NCI-H1417 treated with DMSO at 0.1 percent for 48 hours (cell line): ENCODE measurements at places on chromosomes 11 and 22.

GRCh38 chr11:58222721-58223120 is 6.0 kb downstream of the OR10Q1 start:
- no peak for DNase-seq

DNA sequence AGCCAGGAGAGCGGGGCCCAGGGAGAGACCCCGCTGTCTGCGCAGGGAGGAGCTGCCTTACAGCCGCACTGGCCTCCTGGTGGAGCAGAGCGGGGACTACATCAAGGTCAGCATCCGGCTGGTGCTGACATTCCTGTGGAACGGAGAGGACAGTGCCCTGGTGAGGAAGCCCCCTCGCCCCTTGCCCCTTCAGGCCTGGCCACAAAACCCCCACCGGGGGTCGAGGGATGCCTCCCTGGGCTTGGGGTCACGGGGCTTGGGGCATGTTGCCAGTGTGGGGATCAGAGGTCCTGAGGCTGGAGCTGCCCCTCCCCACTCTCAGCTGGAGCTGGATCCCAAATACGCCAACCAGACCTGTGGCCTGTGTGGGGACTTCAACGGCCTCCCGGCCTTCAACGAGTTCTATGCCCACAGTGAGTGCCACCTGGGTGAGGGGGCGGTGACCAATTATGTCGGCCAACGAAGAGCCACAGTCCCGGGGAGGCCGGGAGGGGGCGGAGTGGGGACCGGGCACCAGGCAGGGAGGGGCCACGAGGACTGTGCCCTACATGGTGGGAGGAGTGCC is 4.2 kb downstream of the MUC5B start:
- no peak for DNase-seq

DNA sequence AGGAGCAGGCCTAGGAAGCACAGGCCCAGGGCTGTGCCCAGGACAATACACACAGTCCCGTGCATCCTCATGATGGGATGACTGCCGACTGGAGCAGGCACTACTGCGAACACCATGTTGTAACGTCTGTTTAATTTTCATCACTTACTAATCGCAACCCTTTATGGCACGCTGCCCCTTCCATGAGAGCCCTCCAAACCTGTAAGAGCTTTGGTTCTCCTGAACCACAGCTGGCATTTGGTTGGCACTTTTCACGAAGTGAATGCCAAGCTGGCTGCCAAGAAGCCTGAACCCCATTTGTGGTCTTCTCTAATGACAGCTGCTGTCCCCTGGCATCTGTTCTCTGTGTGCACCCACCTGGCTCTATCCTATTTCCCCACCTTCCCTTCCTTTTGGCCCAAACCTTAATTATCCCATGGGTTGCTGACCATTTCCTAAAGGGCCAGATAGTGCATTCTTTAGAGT is 36.5 kb downstream of the APOL1 start:
- DNase-seq: no peak

GRCh38 chr11:76218449-76219178 is 12.3 kb upstream of the WNT11 start:
- no peak for DNase-seq

DNA sequence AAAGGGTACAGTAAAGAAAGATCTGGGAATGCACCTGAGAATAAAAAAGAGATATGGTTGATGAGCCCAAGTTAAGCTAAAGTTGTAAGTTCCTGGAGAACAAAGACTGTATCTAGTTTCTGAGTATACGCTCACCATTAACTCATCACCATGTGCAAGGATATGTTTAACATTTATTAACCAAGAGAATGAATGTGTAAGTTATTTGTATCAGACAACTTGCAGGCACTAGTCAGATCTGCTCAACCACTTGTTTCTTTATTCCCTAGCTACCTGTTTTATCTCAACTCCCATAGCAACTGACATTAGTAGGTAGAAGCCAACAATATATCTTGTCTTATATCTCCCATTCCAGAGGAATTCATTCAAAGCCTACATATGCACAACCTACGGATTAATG is 74.9 kb upstream of the KCNA4 start:
- no peak for DNase-seq

DNA sequence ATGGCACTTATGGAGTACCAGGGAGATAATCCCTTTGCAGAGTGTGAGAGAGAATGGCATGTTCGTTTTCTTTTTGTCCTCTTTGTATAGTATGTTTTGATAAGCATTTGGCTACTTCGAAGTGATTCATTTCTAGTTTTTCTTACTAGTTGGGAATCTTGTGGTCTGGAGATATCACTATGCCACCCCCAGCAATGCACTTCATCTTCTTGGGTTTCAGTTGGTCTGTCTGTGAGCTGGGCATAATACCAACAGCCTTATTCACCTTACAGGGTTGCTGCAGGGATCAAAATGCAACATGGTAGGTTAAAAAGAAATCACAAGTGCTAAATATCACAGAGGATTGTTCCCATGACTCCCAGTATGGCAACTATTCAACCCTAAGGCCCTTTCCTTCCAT is 387.8 kb upstream of the CADM1 start:
- DNase-seq: no peak

DNA sequence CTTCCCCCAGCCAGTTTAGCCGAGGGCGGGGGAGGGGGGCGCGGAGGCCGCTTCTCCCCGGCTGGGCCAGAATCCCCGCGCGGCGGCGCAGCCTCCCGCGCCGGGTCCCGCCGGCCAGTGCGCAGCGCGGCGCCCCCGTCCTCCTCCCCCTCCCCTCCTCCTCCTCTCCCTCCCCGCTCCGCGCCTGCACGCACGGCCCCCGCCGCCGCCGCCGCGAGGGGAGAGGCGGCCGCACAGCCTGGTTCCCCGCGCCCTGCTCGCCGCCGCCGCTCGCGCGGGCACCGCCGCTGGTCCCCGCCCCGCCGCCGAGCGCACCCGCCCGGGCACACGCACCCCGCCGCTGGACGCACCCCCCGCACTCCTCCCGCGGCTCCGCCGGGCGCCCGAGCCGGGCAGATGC is at the start of gene FLRT1:
Gene FLRT1 (plus strand): TSS at position 356 of the 400 bp plus-strand sequence. CDS start 80,337 bp downstream, outside the sequence.
- no peak for DNase-seq

DNA sequence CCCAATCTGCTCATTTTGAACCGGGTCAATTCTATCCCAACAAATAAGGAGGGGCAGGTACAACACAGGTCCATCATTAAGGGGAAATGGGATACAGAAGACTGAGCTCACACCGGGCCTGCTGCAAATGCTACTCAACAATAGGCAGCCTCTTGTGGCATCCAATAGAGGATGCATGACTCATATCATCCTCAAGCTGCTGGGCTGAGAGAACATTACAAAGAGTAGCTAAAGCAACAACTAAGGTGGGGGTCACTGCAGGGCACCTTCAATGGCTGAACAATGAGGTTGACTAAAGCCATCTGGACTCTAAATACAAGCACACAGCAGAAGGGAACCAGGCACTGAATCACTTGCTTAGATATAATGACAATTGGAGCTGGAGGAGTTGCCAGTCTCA is 130.1 kb upstream of the SYN3 start:
- DNase-seq: no peak

DNA sequence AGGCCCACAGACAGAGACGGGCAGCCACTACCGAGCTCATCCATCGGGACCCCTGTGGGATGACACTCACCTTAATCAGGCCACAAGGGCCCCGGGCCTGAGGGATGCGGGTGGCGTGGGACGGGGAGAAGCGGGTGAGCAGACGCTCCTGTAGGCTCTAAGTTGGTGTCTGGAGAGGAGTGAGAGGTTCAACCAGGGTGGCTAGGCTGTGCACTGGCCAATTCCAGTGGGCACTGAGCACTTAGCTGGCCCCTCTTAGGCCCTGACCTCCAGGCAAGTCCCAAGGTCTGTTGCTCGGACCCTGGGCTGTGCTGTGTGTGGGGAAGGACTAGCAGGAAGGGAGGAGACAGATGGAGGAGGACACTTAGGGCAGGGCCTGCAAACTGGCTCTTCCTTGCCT is 139.3 kb downstream of the ST3GAL4 start:
- DNase-seq: no peak

DNA sequence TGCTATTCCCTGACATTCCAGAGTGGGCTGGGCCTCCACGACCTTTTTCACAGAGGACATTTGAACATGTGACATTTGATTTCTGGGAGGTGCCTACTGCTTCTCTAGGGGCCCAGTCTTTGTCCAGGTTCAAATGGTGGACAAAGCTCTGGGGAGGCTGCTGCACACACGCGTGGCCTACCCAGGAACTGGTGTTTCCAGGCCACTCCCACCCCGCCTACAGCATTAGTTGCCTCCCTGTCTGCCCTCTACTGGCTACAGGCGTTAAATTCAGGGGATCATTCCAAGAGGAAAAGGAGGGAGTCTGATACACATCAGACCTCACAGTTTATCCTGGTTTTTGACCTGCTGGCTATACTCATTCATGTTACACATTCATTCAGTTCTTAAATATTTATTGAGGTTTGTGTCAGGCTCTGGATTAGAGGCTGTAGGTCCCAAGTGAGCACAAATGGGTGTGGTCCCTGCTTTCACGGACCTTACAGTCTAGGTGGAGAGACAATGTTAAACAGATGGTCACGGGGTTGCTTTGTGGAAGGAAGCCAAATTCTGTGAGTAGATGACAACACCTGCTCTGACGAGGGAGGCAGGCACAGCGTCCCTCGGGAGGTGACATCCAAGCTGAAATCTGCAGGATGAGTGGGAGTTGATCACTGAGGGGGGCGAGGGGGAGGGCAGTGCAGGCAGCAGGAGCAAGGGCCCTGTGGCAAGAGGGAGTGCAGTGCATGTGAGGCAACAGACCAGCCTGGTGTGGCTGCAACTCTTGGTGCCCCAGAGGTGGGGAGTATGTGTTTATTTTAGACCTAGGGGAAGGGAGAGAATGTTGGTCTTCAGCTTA is 11.8 kb downstream of the TUB start:
- DNase-seq: no peak

DNA sequence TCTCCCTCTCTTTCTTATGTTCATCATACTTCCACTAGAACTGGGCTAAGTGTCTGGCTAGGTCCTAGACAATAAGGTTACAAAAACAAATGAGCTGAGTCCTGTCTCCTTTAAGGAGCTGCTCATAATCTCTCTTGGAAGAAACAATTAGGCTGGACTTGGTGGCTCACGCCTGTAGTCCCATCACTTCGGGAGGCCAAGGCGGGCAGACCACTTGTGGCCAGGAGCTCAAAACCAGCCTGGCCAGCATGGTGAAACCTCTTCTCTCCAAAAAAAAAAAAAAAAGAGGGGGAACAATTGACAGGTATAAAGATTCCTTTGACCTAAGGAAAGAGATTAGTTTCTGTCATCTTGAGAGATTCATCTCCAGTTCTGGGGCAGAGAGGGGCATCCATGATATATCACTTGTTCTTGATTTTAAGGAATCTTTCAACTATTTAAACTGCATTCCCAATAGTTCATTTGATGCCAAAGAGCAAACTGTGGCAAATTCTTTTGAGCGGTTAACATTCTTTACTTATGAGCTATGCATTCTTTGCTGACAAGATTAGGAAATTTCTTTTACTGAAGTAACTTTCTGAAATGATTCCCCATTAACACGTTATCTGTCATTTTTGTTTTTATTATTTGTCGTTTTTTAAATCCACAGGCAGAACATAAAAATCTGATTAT is 125.5 kb downstream of the C11orf87 start:
- no peak for DNase-seq

GRCh38 chr22:46055181-46055875 is 78.4 kb upstream of the WNT7B start:
- no peak for DNase-seq

DNA sequence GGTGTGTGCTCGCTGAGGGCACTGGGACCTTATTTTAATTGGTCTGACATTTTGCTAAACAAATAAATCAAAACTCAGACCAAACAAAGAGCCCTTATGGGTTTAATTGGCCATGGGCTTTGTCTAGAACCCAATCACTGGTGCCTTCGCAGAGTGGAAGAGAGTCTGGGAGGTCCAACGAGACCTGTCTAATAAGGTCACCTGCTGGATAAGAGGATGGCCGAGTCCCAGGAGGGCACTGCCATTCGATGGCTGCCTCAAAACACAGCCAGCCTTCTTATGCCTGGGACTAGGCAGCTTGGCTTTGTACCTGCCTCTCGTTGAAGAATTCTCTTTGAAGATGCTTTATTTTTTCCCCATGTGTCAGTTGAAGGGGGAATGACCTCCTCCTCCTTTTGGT is 171.1 kb downstream of the CEP164 start:
- DNase-seq: peak; percentile 81

- DNase-seq: no peak
These were observed 2.0 kb downstream of the PAAF1 start for GRCh38 chr11:73878771-73879170.

DNA sequence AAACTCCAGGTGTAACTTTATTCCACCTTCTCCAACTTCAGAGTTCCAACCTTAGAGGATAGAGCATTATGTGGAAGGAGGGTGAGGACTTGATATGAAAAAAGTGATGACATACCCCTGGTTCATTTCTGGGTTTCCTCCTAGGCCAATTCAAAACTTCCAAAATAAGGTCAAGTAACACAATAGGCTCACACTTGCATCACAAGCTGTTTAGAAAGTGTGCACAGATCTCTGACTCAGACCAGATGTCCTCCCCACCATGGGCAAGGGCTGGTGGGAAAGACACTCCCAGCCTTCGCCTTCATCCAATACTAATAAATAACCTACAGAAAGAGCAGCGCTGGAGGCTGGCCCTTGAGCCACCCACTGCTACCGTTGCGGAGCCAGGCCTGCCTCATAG is 5.8 kb upstream of the BUD13 start:
- DNase-seq: no peak

- DNase-seq: peak; percentile 99
These were observed at the start of gene FAM111B for GRCh38 chr11:59106363-59107336. TSS of gene FAM111B (plus strand) at chr11:59107237. CDS start at chr11:59109626, 2,389 bp downstream.

GRCh38 chr11:75507571-75507970 is 18.2 kb downstream of the GDPD5 start:
- no peak for DNase-seq

- no peak for DNase-seq
These were observed 72.6 kb downstream of the CD82 start for GRCh38 chr11:44638032-44638431.

DNA sequence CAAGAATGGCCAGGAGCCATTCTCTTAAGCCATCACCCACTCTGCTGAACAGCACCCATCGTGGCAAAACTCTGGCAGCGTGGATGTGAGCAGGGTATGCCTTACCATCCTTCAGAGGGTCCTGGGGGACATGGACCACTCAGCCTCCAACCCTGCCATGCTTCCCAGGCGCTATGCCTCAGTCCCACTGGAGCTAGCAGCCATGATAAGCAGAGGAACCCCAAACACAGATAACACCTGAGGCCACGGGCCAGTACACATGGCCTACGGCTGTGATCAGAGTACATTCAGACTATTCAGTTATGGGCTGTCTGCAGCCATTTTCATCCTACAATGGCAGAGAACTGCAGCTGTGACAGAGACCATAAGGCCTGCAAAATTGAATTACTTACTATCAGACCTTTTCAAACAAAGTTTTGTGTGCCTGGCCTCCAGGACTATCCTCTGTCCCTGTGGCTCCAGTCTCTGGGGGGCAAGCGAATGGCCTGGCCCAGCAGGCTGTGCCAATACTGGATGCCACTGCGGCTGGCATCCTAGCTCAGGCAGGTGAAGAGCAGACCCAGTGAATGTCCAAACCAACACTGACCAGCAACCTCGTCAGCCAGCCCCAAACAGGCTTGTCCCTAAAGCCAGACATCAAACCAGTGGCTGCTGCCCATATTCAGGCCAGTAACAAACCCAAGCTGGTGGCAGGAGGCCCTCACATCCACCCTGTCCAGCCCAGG is 6.9 kb downstream of the ARVCF start:
- no peak for DNase-seq
